ENCODE measurements at places on chromosomes 2 and 18.

GRCh38 chr2:130869441-130870160 is 32.9 kb downstream of the ARHGEF4 start:
- DNase-seq: no peak

DNA sequence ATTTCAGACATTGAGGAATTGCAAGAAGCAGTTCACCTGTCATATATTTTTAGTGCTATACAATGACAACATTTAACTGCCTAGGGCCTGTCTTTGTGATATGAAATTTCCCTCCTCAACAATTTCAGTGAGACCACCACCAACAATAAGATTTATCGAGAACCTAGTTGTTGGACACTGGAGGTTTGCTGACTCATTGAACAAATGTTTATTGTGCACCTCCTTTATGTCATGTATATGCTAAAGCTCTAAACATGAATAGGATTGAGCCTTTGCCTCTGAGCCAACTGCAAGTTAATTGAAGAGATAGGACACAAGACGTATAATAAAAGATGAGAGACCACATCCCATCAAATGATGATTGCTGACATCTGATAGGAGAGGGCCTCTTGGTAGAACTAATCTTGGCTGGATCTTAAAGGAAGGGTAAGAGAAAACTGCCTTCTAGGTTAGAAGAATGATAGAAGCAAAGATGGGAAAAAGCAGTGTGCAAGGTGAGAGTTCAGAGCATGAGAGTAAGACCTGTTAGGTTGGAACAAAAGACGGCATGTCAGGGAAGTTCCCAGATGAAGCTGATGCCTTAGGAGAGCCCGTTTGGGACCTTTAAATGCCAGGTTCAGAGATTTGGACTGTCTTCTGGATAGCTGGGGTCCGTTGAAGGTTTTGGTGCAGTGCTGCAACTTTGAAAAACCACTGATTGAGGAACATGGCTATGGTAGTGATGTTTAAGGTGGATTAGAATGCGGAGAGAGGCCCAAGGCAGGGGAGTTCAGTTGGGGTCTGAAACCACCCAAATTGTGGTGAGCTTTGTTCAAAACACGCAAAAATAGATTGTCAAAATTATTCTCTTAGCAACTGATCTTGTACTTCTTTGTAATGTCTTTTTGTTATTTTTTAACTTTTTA is 133.0 kb upstream of the EML6 start:
- no peak for DNase-seq

DNA sequence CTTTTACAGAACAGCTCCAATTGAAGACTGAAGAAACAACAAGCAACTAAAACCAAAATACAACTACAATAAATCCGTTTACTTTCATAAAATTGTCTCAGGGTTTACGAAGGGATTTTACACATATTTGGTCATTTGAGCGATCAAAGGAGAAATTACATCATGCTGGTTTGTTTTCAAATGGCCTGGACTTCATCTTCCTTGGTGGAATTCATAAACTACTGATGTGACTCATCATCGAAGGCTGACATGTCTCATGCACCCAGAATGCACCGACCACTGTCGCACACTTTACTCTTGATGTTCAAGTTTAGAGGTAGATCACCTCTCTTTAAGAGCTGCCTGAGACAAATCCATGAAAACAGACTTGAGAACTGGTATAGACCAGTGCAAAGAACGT is 25.6 kb upstream of the PMAIP1 start:
- DNase-seq: no peak

DNA sequence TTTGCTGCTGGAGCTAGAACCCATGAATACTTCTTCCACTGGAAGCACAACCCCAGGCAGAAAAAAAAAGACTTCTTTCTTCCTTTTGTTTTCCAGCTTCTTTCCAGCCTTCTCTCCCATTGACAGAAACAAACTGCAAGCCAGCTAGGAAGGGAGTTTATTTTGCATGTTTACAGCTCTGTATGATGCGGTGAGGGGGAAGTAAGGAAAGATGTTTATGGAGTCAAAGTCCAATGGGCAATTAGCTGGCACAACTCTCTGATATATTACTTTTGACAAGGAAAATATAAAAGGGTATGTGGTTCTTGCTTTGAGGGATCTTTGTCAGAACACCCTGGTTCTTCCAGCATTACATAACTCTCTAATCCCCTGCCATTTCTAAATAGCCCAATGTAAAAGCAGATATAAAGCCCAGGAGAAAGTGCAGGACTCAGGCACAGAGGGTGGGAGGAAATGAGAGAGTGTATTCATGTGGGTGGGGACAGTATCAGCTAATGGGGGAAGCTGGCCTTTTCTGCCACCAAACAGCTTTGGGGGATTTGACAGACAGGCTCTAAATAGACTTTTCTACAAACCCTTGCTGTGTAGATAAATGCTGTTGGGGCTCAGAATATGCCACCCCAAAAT is 9.3 kb upstream of the NMS start:
- no peak for DNase-seq

DNA sequence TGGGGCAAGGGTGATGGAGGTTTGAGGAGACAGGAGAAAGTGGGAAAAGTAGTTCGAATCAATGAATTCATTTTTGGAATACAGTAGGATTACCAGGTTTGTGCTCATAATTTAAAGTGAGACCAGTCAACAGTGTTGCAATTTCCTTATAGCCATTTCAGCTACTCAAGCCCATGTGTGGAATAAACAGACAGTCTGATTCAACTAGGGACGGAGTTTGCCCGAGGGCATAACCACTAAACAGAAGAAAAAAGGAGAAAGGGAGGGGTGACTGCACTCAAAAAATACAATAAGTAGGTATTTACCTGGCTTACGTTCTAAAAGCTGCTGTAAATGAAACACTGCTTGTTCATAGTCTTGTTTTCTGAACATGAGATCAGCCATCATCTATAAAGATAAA is 55.2 kb downstream of the TTC21B start:
- no peak for DNase-seq

Measured in GM13977 (cell line).